ENCODE measurements at places on chromosomes 2 and 18. TPM values are rescaled to one million over a fixed set of nuclear protein-coding genes. Genes with fewer than 3 reads are reported as not detected.

Gene TDRD15
- not detected for total RNA-seq

GRCh38 chr18:62037989-62038778 lies 145.4 kb upstream of the RNF152 start:
- peak; percentile 24 for DNase-seq

Gene ZNF804A
- total RNA-seq: not detected

GRCh38 chr2:197208841-197209240 lies 101.7 kb downstream of the ANKRD44 start:
- no peak for DNase-seq

Gene NYAP2
- total RNA-seq: not detected

- peak; percentile 82 for DNase-seq
Observed at GRCh38 chr2:25367296-25367695, 25.6 kb upstream of the DNMT3A start.

DNA sequence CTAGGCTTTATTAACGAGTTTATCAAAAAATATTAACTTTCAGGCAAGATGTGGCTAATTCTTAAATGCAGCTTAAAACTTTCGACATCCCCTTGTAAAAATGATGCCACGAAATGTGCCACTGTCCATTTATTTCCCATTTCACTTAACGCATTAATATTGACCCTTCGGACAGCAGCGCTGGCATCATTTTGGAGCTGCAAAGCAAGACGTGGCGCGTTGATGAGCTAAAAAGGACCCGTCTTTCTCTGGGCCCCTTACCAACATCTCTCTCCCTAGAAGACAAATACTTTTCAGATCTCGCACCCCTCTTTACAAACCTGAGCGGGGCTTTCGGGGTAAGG lies 367.9 kb downstream of the MTX2 start:
- DNase-seq: no peak

DNA sequence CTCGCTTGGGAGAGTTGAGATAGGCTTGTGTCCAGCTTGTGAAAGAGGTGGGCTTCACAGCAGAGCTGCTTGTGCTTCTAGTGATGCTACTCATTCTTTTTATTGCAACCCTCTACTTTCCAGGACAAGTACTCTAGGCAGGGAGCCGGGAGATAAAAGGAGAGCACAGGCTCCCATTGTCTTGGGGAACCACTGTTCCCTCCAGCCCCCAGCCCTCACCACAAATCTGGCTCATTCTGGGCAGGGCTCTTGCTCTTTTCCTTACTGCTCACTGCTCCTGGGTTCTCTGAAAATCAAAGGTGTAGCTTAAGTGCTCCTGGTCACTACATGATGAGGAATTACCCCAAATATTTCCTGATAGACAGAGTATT lies 81.4 kb downstream of the CABYR start:
- no peak for DNase-seq

GRCh38 chr18:59454909-59455727 lies 96.1 kb upstream of the LMAN1 start:
- no peak for DNase-seq

DNA sequence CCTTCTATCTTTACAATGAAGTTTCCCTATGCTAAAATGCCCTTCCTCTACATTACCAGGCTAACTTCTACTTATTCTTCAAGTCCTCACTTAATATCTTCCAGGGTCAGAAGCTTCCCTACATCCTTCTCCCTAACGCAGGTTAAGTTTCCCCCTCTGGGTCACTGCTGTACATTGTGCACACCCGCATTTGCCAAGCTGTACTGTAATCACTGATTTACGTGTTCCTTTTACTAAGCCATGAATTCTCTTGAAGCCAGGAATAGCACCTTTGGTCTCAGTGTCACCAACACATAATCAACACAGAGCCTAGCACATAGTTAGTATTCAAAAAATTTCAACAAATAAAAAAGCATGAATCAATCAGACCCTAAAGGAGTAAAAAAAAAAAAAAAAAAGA lies 22.3 kb downstream of the ACVR1 start:
- DNase-seq: no peak

GRCh38 chr2:120014226-120014980 lies 1.5 kb downstream of the EPB41L5 start:
- DNase-seq: peak; percentile 44

All from myocyte (in vitro differentiated cells).